ENCODE measurements at places on chromosomes 1 and 21.

- DNase-seq, result no peak
Observed at GRCh38 chr1:7300893-7301663, 470.0 kb upstream of the VAMP3 start.

GRCh38 chr1:73491621-73492020 lies 706.4 kb downstream of the LRRIQ3 start:
- no peak for DNase-seq

DNA sequence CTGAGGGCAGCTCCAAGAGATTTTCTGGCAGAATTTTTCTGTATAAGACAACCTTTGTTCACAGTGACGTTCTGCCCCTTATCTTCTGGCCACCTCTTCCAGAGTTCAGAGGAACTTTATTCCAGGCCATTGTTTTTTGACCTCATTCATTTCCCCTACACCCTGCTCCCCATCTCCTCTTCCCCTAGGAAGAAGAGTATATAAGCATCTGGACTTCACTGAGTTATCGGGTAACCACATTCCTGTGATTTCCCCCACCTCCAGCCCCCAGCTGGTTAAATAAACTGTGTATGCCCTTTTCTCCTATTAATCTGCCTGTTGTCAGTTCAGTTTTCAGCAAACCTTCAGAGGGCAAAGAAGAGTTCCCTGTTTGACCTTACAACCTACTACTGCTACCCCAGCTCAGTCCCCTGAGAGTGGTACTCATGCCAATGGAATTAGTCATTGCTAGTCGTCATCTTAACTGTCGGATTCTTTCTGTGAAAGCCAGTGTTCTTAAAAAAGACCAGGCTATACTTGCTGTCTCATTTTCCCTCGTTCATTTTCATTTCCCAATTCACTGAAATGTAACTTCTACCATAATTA lies 14.3 kb upstream of the ALG14 start:
- no peak for DNase-seq

DNA sequence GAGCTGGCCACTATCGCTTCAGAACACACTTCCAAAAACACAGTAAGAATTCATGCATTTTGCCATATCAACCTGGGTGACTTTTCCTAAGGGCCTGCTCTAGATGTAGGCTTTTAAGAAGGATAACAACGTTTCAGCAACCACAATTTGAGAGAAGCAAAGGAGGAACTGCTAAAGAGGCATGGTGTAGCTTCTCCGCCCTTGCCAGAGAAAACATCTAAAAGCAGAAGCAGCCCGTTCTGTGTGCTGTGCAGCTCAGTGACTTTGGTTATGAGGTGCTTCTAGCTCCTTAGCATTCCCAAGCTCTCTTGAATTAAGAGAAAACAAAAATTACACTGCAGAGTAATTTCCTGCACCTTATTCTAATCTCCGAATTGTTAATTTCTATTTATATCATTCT lies 2.7 kb downstream of the PER3 start:
- peak; percentile 23 for DNase-seq

- no peak for DNase-seq
Observed at GRCh38 chr1:52520148-52520547, 32.7 kb downstream of the TUT4 start.

DNA sequence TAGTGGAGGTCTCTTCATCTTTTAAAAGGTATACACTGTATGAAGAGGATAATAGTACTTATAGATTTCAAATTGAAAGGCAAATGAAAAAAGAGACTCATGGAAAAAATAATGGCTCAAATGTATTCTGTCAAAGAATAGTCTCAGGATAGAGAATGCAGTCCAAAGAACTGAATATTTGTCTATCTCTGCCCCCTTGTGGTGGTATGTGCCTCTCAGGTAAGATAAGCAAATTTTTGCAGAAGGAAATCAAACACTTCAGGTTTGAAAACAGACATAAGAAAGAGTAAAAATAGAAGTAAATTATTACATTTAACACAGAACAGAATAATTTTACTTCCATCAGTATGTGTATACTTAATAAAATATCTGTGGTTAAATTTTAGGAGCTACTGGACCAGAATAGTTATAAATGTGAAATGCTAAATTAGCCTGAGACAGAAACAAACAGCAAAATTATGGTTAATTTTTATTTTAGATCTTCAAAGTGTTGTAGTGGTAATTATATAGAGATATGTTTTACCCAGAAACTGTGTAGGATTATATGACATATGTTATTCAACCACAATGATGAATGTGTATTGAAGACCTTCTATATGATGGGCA lies 164.4 kb upstream of the PALMD start:
- peak; percentile 35 for DNase-seq

- DNase-seq, result no peak
Observed at GRCh38 chr1:227323171-227323966, 5.1 kb upstream of the CDC42BPA start.

DNA sequence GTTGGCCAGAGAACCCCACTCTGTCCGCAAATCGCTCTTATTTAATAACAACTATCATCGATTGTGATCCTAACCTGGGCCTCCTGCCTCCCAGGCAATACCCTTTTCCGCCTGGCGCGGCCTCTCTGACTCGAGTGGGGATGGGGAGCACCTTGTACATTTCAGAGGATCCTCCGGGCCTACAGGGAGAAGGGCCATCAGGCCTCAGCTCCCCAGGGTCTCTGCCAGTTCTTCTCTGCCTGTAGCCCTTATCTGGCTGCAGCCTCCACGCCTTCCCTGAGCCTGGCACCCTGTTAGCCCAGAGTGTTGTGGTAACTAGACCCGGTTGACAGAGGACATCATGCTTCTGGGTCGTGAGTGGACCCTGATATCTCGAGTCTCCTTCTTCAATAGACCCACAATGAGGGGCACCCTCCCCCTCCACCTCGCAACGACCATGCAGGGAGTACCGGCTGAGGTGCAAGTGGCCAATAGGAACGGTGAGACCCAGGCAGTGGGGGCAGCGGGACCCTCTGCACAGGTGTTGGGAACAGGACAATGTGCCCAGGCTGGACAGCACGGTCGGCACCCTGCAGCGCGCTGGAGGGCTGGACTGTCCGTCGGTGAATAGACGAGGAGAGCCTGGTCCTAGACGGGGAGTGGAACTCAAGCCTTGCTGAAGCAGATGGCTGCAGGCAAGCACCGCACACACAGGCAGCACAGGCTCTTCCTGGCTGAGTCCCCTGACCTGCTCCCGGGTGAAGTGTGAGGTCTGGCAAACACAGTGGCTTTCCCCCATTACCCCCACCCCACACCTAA lies 7.1 kb upstream of the CRYBG2 start:
- DNase-seq, result peak; percentile 36
